ENCODE measurements at places on chromosomes 2 and 18.

GRCh38 chr2:36702781-36703180 is 6.3 kb downstream of the VIT start:
- no peak for DNase-seq

GRCh38 chr2:164992818-164993217 is 37.5 kb upstream of the SLC38A11 start:
- no peak for DNase-seq

GRCh38 chr2:233766416-233766815 is 6.3 kb downstream of the UGT1A1 start:
- no peak for DNase-seq

GRCh38 chr2:144515099-144515695 is 4.7 kb downstream of the ZEB2 start:
- DNase-seq, result no peak

DNA sequence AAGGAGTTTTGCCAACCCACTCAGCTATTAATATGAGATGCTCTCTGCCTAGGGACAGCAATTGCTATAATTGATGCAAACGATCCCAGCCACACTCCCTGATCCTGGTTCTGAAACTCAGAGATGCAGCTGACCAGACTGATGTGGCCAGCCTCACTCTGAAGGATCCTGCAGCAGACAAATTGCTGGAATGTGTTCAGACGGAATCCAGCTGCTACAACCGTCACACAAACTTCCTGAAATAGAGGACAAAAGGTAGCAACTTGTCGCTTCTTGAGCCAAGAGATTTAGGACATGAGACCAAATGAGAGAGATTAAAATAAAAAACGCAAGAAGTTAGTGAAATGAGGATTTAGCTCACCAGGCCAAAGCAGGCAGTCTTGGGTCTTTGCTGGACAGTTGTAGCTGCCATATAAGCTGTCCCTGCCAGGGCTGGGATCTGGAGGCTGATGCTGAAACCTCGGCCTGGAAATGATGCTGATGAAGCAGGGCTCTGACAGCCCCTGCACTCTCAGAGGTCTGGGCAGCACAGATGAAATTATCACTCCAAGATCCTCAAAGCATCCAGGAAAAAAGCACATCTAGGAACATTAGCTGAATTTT is 8.3 kb upstream of the YWHAQ start:
- no peak for DNase-seq

DNA sequence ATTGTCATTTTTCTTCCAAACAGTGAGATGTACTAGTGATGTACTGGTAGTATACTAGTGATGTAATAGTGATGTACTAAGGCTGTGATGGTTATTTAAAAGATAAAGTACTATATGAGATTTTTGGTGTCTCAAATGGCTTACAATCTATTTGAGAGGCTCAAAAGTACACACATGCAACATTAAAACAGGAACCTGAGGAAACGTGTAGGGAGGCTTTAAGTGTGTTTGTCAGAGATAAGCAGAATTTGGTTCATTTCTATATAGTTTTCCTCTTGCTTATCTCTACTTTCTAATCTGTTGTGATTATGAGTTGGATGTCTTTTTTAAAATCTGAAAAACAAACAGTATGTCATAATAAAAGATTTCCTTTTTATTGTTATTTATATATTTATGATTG is 100.9 kb upstream of the SERTAD2 start:
- no peak for DNase-seq

- DNase-seq, result no peak
Measured at GRCh38 chr2:68169308-68169707, 11.6 kb downstream of the PNO1 start.

GRCh38 chr2:118843483-118844132 is 3.8 kb downstream of the EN1 start:
- no peak for DNase-seq

- DNase-seq, result no peak
Measured at GRCh38 chr2:126661702-126662500, 5.9 kb downstream of the GYPC start.

- DNase-seq, result no peak
Measured at GRCh38 chr2:85994421-85994777, 105.6 kb upstream of the ST3GAL5 start.

DNA sequence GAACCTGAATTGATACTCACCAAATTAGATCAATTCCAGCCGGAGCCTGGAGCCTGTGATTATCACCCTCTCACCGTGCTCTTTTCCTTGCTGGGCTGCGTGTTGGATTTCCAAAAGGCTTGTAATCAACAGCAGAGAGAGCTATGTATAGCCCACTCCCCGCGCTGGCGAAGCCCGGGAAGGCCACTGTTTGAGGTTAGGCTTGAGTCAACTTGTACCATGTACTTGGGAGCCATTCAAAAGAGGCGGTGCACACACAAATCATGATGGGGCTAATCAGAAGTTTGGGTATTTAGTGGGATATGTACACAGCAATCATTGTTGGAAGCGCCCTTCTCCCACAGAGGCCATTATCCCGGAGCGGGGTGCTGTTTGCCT is 151.6 kb downstream of the GLI2 start:
- DNase-seq, result no peak

- DNase-seq, result no peak
Measured at GRCh38 chr2:26605999-26606846, 34.9 kb downstream of the CIB4 start.

DNA sequence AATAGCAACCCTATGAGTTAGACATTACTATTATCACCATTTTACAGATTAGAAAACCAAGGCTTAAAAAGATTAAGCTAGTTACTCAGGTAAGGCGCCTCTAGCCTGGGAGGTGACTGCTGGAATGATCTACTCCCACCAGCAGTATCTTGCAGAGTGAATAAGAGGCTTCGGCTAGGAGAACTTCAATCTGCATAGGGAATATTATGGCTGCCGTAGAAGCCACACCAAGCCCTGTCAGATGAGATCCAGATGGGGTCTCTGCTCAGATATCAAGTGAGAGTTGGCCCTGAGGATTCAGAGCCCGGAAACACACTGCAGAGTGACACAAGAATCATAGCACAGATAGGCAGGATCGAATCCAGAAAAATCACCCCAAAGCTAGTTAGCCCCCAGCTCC is 21.5 kb upstream of the PKDCC start:
- no peak for DNase-seq

- DNase-seq, result no peak
Measured at GRCh38 chr2:109519513-109519912, 94.3 kb downstream of the SEPTIN10 start.

DNA sequence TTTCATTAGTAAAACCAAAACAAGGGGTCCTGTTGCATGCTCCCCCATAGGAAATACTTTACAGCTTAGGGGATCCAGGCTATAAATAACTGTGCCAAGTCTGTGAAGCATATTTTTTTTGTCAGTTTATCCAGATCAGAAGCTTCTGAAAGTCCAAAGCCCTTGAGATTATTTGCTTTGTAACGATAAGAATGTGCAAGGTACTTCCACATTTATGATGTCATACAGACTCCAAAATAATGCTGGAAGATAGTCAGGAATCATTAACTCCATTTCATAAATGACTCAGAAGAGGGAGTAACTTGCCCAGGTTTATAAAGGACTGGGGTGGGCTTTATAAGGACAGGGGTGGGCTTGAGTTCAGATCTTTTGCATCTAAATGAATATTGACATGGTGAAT is 29.3 kb downstream of the RDH14 start:
- DNase-seq, result no peak

- no peak for DNase-seq
Measured at GRCh38 chr2:227370791-227371312, 8.3 kb downstream of the TM4SF20 start.

Measured in brain pericyte (primary cell).